Suppressor macrophage treated with lipopolysaccharide for 4 hours (primary cell): ENCODE measurements at places on chromosomes 4 and X.
A peak's percentile ranks its signal among the peaks of the same experiment; 100 is the strongest.

- no peak for DNase-seq
Observed at GRCh38 chr4:93084599-93085305, 743.8 kb upstream of the ATOH1 start.

- no peak for DNase-seq
Observed at GRCh38 chr4:106414366-106414765, 45.8 kb upstream of the GIMD1 start.

- no peak for DNase-seq
Observed at GRCh38 chrX:119240356-119240755, 4.3 kb downstream of the PGRMC1 start.

- DNase-seq: no peak
Observed at GRCh38 chr4:38684271-38684670, 20.3 kb downstream of the KLF3 start.

GRCh38 chr4:29861307-29861706 is 858.9 kb upstream of the PCDH7 start:
- no peak for DNase-seq

- no peak for DNase-seq
Observed at GRCh38 chr4:153079857-153080391, 124.3 kb upstream of the TRIM2 start.

DNA sequence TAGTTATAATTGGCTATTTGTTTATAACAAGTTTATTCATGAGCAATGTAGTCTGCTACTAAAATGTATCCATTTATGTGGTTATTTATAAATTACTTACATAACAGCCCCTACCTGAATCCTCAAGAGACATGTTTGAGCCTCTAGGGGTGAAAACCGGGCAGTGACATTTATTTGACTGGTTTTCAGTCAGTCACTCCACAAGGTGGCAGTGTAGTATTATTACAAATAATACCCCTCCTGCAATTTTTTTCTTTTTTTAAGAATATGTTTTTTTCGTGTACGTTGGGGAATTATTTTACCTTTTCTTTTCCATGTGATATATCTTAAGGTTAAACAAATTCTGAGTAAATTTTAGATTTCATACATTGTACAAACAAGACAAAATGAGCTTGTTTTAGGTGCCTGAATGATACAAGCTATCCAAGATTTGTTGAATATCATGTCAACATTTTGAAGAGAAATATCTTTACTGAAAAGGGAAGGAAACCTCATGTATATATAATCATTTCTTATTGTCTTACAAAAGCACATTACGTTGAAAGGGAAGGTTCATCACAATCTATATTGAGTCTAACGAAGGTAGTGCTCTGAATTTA is 598.7 kb upstream of the TECRL start:
- DNase-seq: peak; percentile 39

GRCh38 chr4:70841951-70842350 is 2.3 kb upstream of the GRSF1 start:
- DNase-seq: no peak

DNA sequence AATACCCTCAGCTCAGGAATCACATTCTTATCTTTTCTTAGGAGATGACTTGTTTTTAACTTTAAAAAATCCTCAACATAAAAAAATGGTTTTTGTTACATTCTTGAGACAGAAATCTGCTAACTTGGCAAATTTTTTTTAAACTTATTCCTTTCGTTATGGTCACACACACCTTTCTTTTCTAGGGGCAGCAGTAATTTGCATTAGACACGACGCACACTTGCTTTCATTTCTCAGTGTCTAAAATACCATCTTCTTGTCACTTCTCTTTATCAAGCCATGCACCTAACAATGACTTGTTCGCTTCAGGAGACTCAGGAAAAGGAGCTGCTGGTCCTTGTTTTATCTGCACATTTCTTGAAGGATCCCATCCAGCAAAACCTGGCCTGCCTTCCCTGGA is 112.6 kb upstream of the TBL1X start:
- DNase-seq: no peak

- peak; percentile 3 for DNase-seq
Observed at GRCh38 chr4:74873545-74874301, 59.2 kb upstream of the PARM1 start.

- no peak for DNase-seq
Observed at GRCh38 chr4:108126806-108127205, 41.9 kb downstream of the LEF1 start.

GRCh38 chr4:95410387-95410977 is 138.3 kb downstream of the UNC5C start:
- DNase-seq: no peak

- no peak for DNase-seq
Observed at GRCh38 chr4:86961605-86962295, 26.9 kb downstream of the AFF1 start.

DNA sequence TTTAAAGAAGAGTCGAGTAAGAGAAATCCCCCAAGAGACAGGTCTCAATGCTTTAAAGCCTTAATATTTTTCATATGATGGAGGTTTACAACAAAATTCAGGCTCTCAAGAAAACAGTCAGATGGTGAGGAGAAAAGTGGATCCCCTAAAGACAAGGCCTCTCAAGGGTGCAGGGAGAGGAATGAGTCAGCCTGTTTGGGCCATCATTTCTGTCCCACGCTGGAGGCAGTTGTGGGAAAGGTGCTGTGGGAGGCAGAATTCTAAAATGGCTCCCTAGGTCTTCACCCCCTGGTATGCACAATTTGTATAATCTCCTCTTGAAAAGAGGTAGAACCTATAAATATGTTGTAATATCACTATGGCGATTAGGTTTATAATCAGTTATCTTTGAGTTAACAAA is 4.6 kb upstream of the TIFA start:
- no peak for DNase-seq

GRCh38 chr4:26985873-26986272 is 125.2 kb downstream of the STIM2 start:
- DNase-seq: no peak

DNA sequence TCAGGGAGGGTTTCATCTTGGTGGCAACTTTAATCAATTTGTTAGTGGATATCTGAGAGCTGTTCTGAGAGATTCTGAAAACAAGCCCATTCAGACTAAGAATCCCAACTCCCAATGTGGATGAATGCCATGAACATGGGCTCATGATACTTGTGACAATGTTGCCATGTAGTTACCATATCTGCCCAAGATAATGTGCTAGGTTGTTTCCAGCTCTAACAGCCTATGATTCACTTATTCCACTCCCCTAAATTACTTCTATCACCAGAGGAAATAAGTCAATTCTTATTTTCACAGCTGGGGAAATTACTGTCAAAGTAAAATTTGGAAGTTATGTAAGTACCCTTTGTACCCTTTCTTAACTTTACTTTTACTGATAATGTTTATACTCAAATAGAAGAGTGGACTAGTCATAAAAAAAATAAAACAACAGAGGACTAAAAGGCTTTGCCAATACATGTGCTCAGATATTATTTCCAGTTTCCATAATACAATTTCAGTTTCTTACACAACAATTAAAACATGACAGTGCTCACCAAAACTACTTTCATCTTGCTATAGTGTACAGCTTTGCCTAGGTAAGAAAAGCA is 1101.7 kb upstream of the INTU start:
- no peak for DNase-seq

DNA sequence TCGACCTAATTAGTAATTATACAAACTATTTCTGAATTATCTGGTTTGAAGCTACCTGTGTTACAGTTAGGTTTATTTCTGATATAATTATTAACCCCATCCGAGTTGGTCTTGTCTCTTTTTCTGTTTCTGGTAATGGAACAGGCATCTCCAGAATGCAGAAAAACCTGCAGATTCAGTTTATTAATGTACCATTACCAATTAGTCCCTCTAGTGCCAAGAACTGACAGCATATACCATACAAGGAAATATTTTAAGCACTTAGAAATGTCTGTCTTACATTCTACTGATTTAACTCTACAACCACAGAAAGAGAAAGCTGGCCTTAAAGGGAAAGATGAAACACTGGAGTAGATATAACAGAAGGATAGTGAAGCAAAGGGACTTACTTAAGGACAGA is 570.6 kb downstream of the CENPC start:
- DNase-seq: no peak

- no peak for DNase-seq
Observed at GRCh38 chr4:41839916-41840854, 91.7 kb upstream of the PHOX2B start.

DNA sequence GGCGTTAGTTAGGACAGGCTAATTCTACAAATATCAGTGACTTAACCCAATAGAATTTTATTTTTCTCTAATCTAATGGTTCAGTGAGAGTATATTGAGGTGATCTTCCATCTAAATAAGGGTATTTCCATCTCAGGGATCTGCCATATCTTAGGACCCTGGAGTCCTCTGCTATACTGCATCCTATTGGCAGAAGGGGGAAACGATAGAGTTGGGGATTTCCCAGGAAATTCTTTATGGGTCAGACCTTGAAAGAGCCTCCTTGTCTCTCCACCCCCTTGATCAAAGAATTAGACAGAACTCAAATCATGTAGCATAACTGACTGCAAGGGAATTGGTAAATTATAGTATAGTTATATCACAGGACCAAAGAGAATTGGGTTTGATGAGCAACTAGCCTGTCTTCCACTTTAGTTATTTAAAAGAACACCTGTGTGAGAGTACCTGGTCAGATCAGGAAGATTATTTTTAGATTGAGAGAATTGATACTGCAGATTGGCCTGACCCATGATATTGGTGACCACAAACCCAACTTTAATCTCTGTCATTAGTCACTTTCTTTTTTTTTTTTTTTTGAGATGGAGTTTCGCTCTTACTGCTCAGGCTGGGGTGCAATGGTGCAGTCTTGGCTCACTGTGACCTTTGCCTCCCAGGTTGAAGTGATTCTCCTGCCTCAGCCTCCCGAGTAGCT is 25.6 kb downstream of the SMARCA5 start:
- DNase-seq: no peak

GRCh38 chr4:42985976-42986375 is 93.5 kb downstream of the GRXCR1 start:
- no peak for DNase-seq

DNA sequence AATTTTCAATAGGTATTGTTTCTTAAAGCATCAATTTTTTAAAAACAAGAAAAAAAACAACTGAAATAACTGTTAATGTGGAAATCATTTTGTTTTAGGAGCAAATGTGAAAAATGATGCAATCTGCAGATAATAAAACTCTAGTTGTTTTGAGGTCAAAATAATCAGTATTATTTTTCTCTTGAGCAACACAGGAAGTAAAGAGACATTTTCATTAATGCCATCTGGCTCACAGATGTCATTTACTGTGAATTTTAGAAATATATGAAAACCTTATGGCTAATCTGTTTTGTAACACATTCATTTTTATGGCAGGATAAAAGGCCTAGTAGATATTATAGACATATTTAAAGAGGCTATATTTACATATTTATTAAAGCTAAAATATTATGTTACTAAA is 141.6 kb downstream of the PCDH18 start:
- DNase-seq: no peak

DNA sequence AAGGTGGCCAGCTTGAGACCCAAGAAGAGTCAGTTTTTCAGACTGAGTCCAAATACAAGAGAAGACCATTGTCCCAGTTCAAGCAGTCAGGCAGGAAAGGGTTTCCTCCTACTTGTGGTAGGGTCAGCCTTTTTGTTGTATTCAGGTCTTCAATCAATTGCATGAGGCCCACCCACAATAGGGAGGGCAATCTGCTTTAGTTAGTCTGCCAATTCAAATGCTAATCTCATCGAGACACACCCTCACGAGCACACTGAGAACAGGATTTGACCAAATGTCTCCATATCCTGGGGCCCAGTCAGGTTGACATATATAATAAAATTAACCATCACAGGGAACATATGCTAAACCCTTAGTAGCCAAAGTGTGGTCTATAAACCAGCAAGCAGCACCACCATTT is 75.3 kb upstream of the FRMPD3 start:
- no peak for DNase-seq

GRCh38 chrX:3006495-3006894 is at the start of gene ARSH:
Gene ARSH (plus strand): TSS chrX:3006546. CDS start chrX:3006613, 67 bp downstream.
- no peak for DNase-seq

DNA sequence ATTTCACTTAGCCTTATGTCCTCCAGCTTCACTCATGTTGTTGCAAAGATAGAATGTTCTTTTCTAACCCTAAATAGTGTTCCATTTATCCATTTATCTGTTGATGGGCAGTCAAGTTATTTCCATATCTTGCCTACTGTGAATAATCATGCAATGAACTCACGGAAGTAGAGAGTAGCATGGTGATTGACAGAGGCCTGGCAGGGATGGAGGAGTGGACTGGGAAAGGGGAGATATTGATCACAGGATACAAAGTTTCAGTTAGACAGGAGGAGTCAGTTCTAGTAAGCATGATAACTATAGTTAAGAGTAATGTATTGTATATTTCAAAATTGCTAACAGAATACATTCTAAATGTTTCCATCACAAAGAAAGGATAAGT is 10.3 kb upstream of the CLNK start:
- DNase-seq: no peak

GRCh38 chr4:123783151-123783790 is 386.7 kb downstream of the SPRY1 start:
- DNase-seq: no peak

DNA sequence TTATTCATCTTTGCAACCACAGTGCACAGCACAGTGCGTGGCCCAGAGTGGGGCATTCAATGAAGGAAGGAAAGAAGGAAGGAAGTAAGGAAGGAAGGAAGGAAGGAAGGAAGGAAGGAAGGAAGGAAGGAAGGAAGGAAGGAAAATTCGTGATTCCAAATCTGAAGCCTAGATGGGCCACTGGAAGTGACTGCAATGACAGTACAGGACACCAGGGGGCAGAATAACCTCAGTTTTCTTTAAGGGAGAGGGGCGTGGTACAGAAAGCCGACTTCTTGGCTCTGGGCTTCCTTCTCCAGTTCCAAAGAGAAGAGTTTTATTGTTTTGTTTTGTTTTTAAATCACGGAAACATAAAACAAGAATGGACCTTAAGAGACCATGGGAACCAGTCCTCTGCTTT is 47.8 kb downstream of the APLN start:
- peak; percentile 66 for DNase-seq

DNA sequence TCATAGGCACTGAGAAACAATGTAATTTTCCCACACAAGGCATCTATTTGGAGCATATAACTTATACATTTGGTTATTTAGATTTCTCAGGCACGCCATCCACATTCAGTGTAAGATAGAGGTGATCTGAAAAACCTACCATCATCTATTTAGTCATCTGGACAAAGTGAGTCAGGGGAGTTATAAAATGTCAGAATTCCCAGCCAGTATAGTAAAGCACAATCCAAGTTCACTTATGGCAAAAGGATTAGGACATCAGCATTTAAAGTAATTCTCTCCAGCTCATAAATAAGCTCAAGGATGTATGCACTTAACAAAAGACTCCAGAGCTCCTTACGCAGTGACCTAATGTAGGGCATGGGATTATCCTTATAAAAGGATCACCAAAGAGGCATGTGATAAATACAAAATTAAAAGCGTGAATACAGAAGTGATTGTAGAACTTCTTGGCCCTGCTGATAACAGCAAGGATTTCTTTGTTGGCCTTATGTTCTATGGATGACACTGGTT is 65.3 kb upstream of the DCLK2 start:
- DNase-seq: no peak

DNA sequence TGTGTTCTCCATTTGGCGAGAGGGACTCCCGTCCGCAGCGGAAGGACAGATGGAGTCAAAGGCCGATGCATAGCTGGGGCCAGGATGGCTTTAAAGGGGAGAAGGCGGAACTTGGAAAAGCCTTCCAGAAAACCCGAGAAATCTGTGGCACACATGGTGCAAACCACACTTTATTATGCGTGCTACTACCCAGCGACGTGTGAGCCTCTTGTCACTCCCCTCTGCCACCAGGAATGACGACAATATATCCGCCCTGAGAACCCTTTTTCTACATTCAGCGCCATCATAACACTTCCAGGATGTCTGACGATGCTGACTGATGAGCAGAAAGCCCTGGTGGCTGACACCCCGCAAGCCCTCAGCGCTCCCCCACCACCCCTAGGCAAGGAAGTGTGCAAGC is 689 bp upstream of the DCHS2 start:
- DNase-seq: no peak
